Brain pericyte (primary cell): ENCODE measurements at places on chromosomes 13 and 19.

- peak; percentile 24 for DNase-seq
Measured at GRCh38 chr19:5293612-5294378, 46.8 kb downstream of the PTPRS start.

DNA sequence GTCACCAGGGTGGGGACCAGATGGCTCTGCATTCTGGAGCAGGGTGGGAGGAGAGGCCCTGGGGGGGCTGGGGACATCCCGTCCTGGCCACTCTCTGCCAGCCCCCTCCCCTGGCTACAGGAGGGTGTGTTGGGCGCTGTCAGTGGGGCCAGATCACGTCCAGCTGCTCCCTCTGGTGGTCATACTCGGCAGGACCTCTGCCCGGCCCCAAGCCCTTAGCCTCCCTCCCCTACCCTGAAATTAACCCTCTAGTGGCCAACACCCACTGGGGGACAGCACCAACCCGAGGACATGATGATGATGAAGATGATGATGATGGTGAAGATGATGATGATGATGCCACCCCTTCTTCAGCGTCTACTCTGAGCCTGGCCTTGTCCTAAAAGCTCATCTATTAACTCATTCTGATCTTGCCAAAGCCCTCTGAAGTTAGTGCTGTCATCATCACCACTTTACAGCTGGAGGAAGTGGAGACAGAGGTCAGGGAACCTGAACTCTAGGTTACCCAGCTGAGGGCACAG, 590 bp upstream of the LGI4 start:
- no peak for DNase-seq

DNA sequence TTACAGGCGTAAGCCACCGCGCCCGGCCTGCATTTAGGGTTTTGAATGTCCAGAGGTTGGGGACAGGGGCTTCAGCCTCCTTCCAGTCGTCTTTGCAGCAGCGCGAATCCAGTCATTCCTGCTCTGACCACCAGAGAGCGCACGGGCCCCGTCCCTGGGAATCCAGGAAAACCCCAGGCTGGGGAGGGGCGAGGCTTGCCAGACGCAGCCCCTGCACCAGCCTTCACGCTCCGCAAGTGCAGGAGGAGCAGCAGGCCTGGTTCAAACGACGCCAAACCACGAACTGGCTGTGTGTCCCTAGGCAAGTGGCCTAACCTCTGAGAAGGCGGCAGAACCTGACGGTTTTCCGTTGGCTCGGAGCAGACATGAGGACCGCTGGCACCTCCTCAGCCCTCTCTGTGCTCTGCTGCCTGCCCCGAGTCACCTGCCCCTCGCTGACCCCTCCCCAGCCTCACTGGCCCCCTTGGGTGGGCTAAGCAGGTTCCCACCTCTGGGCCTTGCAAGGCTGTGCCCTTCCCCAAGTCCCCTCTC, 2.0 kb upstream of the RNF126 start:
- no peak for DNase-seq

DNA sequence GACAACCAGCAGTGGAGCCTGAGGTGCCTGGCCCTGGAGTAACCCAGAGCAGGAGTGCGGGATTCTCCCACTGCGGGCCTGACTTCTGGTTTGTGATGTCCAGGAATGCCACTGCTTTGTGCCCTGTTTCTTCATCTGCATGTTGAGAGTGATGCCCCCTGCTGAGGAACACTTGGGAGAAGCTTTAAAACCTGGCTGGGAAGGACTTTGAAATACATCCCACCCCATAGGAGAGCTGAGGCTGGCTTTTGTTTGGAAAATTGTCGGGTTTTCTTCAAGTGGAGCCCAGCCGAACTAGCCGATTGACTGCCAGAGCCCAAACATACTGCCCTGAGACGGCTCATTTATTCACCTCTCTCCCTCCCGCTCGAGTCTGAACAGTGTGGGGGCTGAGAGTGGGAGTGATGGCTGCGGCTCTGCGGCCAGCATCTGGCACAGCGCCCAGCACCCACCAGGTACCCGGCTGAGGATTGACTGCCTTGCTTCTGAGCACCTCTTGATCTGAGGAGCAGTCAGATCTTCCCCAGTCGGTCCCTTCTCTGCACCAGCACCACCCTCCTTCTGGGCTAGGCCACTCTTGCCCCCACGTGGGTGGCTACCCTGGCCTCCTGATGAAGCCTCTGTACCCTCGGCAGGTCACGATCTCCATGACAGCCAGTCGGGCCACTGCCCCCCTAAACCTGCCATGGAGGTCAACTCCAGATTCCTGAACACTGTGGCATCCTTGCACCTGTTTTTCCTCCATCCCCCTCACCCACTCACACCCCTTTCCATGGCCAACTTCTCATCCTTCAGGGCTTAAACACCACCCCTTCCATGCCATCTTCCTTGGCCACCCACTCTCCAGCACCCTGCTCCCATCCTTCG, 148.9 kb downstream of the SIPA1L3 start:
- no peak for DNase-seq

DNA sequence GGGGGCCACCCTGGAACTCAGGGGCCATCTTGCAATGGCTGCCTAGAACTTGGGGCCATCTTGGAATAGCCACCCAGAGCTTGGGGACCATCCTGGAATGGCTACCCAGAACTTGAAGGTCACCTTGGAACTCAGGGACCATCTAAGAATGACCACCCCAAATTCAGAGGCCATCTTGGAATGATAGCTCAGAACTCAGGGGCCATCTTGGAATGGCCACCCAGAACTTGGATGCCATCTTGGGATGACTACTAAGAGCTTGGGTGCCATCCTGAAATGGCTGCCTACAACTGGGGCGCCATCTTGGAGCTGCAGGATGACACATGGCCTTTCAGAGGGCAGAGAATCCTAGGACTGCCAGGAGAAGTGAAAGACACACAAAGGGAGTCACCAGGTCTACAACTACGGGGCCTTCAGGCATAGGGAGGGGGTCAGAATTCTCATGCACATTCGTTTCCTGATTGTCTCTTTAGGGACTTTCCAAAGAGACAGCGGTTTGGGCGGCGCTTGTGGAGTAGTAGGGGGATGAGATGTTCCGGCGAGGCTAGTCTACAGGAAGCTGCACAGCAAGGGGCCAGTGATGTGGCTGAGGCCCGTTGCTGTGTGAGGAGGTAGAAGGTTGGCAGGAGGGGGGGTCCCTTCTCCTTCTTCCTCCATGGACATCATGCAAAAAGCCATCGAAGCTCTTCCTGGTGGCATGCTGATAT, 125.0 kb downstream of the IER2 start:
- DNase-seq = no peak

DNA sequence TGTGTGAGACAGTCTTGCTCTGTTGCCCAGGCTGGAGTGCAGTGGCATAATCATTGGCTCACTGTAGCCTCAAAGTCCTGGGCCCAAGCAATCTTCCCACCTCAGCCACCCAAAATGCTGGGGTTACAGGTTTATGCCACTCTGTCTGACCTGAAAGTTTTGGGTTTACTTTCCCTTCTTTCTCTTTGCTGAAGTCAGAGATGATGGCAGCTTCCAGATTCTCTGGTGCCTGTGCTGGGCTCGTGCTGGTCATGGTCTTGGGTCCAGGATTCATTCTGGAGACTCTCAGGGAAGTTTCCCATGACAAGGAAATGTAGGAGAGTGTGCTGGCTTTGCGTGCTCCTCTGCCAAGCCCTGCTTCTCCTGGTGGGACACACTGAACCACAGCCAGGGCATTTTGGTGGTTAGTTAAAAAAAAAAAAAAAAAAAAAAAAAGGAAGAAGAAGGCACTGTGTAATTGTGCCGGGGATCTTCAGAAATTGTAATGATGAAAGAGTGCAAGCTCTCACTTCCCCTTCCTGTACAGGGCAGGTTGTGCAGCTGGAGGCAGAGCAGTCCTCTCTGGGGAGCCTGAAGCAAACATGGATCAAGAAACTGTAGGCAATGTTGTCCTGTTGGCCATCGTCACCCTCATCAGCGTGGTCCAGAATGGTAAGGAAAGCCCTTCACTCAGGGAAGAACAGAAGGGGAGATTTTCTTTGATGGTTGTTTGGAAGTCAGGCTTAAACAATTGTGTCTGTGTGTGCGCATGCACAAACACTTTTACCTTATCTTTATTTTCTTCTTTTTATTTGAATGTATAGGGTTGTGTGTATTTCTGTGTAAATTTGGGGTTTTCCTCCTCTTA, at the start of gene ALOX5AP:
Gene ALOX5AP, plus strand, starts transcription at position 519 of the 847 bp plus-strand sequence. Its CDS starts 63 bp downstream, at position 582.
- no peak for DNase-seq

DNA sequence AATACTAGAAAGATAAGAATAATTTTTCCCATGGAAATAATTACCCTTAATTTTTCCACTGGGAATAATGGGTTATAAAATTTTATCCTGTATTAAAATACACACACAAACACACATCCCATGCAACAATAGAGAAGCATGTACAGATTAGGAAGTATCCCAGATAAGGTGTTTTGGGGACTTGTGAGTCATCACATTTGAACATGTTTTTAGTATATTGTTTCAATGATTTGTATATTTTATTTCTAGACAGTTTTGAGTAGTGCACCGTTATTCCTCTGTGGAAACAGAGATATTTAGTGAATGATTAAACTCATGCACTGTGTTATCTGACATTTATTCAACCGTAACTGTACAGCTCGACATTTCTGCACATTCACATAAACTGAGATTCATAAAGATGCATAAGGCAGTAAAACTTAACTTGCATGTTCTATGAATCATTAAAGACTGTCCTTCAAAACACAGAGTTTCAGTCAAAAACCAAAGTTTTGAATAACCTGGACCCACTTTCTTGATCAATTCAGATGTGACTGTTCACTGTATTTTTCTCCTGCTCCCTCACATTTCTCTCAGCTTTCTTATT, 30.1 kb downstream of the KLF12 start:
- no peak for DNase-seq

DNA sequence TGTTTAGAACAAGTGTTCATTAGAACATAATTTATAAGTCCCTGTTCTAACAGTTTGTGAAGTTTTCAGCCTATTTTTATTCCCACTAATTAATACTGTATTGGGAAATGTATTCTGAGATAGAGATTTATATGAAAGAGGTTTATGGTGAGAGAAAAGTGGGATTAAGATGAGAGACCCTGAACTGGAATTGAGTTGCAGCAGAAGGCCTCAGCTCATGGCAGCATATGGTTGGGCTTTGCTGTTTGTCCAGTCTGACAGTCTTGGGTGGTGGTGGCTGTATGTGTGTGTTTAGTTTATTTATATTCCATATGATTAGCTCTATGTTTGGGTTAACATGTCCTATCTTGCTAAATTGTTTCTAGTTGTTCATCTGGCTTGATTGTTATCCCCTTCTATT, 575.1 kb downstream of the SLITRK5 start:
- no peak for DNase-seq
